Posterior vena cava (tissue), 2 donors: ENCODE measurements at places on chromosomes 16 and 17. TPM values are rescaled to one million over a fixed set of nuclear protein-coding genes. Genes with fewer than 3 reads are reported as not detected.

- no peak for DNase-seq
Observed at GRCh38 chr16:14963281-14964173, 11.3 kb upstream of the PDXDC1 start.

DNA sequence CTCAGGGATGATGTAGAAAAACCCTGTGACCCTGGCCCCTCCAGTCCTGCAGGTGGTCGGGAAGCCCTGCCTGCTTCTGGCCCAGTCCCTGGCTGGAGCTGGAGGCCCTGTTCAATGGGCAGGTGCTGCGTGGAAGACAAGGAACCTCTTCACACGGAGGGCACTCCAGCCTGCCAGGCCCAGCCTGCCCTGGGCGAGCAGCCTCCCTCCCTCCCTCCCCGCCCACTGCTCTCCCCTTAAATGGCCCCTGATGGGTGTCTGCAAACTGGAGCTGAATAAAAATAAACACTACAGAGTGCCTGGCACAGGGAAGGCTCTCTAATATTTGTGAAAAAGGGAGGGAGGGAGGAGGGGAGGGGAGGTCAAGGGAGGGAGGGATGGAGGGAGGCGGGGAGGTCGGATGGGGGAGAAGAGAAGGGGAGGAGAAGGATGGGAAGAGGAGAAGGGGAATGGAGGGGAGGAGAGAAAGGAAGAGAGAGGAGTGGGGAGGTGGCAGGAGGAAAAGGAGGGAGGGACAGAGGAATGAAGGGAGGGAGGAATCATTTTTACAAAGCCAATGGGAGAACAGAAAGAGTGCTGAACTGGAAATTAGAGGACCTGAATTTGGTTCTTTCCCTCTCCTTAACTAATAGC is 222.8 kb upstream of the TNRC6C start:
- DNase-seq: peak; percentile 82

DNA sequence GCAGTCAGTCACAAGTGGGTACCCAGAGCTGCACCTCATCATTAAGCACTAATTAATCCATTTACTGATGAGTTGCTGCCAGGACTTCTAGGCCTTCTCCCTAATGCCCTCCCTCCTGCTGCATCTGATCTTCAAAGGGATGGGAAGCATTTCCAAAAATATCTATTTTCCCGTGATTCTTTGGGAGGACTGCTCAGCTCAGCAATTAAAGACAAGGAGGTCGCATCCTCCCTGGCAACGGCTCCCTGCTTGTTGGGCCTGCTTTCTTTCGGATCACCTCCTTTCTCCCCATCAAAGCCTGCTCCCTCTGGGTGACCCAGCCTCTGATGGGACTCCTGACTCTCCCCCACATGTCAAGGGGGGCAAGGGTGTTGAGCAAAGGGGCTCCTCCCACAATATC is 26.0 kb upstream of the SPPL2C start:
- DNase-seq: no peak

- no peak for DNase-seq
Observed at GRCh38 chr16:65697521-65697920, 575.7 kb upstream of the CDH11 start.

- peak; percentile 92 for DNase-seq
Observed at GRCh38 chr16:87062569-87063442, 254.4 kb downstream of the C16orf95 start.

LRRC75A gene
- total RNA-seq: 3.0 TPM
